ENCODE measurements at places on chromosomes 4 and X. TPM values are rescaled to one million over a fixed set of nuclear protein-coding genes. Genes with fewer than 3 reads are reported as not detected.

Gene ITIH6
- total RNA-seq = not detected

Gene CFAP47
- total RNA-seq = 0.22 TPM

Gene TEX13D
- total RNA-seq = not detected

Gene USP26
- total RNA-seq = not detected

Gene OCRL
- total RNA-seq = 15.7 TPM

- H3K4me3 ChIP-seq = no peak overlapping the region
- H3K4me1 ChIP-seq = no peaks in the 10 kb centered on the region
- no peaks in the 10 kb centered on the region for H3K36me3 ChIP-seq
- H3K27ac ChIP-seq = no peak overlapping the region
- DNase-seq = no peak
- no peaks in the 10 kb centered on the region for H3K27me3 ChIP-seq
Observed at GRCh38 chrX:96002431-96002830, 682.2 kb upstream of the DIAPH2 start.

DNA sequence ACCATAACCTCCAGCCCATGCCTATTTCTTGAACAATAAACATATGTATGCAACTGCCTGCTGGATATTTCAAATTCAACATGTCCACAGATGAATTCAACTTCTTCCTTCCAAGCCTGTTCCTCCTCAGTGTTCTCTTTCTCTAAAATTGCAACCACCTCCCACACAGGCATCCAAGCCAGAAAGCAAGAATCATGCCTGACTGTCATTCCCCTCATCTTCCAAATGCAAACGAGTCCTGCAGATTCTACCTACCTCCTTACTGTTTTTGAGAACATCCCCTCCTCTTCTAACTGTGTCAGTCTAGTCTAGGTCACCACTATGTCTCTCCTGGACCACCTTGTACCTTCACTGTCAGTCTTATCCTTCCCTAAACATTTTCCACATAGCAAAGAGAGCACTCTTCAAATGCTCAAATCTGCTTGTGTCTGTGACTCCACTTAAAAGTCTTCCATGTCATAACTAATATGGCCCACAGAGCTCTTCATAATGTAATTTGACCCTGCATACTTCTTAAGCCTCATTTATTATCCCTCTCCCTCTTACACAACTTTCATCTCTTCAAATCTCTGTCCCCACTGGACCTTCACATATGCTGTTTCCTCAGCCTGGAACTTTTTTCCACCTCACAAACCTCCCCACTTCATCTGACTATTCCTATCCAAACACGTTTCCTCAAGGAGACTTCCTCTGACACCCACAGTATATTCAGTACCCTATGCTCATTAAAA lies 25.7 kb downstream of the MAPK10 start:
- H3K4me1 ChIP-seq = peaks cover 3% of the 10 kb centered on the region
- H3K36me3 ChIP-seq = no peaks in the 10 kb centered on the region
- no peak overlapping the region for H3K27ac ChIP-seq
- H3K27me3 ChIP-seq = no peaks in the 10 kb centered on the region
- DNase-seq = no peak

GRCh38 chr4:101008503-101008902 lies 338.8 kb downstream of the PPP3CA start:
- H3K27me3 ChIP-seq = no peaks in the 10 kb centered on the region
- no peaks in the 10 kb centered on the region for H3K36me3 ChIP-seq
- no peak overlapping the region for H3K4me3 ChIP-seq
- peaks cover 16% of the 10 kb centered on the region for H3K4me1 ChIP-seq
- no peak for DNase-seq

DNA sequence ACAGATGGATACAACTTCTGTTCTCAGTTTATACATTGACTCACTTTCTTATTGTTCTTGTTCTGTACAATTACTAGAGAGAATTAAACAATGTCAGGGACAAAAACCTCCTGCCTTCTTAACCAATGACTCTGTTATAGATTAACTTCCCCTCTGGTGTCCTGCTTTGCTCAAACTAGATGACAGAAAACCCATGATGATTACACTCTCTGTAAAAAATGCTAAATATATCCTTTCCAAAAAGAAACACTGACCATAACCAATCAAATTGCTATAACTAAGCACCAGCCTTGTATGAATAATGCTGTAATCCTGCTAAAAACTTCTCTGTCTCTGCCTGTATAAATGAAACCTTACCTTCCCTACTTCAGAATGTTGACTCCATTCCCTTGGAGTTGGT lies 29.8 kb upstream of the IL13RA2 start:
- H3K36me3 ChIP-seq = no peaks in the 10 kb centered on the region
- H3K27ac ChIP-seq = no peak overlapping the region
- no peak for DNase-seq
- no peaks in the 10 kb centered on the region for H3K4me1 ChIP-seq
- no peaks in the 10 kb centered on the region for H3K27me3 ChIP-seq

DNA sequence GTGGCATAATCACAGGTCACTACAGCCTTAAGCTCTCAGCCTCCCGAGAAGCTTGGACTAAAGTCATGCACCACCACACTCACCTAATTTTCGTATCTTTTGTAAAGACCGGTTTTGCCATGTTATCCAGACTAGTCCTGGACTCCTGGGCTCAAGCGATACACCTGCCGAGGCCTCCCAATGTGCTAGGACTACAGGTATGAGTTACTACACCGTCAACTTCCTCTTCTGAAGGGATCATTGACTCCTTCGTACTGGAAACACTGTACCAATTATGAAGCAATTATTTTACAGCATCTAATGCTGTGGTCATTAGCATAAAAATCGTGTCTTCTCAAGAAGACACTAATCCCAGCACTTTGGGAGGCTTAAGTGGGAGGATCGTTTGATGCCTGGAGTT lies 35.2 kb downstream of the PDS5A start:
- H3K4me1 ChIP-seq = peaks cover 50% of the 10 kb centered on the region
- H3K27ac ChIP-seq = peak overlapping the region; percentile 11
- H3K27me3 ChIP-seq = no peaks in the 10 kb centered on the region
- no peaks in the 10 kb centered on the region for H3K36me3 ChIP-seq

- H3K27me3 ChIP-seq = no peaks in the 10 kb centered on the region
- H3K4me1 ChIP-seq = no peaks in the 10 kb centered on the region
- H3K36me3 ChIP-seq = no peaks in the 10 kb centered on the region
- no peak overlapping the region for H3K4me3 ChIP-seq
- DNase-seq = no peak
Observed at GRCh38 chrX:110914281-110914680, 118.7 kb upstream of the CHRDL1 start.
